ENCODE measurements at places on chromosomes 1 and 21.

GRCh38 chr1:154589780-154590179 is 18.2 kb downstream of the ADAR start:
- DNase-seq, result no peak

- DNase-seq, result no peak
These were observed 77.7 kb downstream of the PRRX1 start for GRCh38 chr1:170741678-170742077.

DNA sequence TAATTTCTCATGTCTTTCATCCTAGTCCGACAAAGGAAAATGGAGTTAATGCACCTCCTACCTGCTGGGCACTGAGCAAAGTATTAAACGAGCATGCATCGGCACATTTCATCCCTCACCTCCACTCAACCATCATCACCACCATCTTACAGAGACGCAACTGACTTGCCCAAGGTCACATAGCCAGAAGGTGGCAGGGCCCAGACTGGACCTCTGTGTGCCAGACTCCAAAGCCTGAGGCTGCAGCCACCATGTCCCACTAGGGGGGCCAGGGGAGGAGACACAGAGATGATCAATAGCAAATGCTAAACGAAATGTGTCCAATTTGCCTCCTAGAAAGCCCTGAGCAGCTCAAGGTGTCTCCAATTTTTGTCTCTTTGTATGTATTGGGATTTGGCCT is 163.7 kb upstream of the EDN2 start:
- no peak for DNase-seq

DNA sequence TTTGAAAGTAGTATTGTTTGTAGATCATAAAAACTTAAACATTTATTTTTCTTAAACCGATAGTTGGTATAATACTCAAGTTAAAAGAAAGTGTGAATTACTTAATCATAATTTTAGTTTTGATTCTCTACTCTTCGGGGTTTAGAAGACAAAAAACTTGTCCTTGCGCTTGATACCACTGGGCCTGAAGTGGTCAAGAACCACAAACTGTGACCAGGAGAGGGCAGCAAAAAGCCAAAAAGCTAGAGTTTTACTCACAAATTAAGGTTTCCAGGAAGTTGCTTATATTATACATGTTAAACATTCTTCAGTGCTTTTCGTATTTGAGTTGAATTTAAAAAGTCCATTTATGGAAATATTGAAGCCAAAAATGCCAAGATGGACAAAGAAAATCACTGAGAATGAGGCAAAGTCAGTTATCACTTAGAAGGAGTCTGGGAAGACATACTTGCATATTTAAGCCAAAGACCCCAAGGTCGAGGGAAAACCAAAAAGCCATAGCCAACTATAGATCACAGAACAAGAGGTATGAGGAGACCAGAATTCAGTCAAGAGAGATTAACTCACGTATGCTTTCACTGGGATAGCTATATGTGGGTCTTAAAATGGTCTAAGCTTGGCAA is 34.2 kb downstream of the EFCAB7 start:
- DNase-seq, result no peak

DNA sequence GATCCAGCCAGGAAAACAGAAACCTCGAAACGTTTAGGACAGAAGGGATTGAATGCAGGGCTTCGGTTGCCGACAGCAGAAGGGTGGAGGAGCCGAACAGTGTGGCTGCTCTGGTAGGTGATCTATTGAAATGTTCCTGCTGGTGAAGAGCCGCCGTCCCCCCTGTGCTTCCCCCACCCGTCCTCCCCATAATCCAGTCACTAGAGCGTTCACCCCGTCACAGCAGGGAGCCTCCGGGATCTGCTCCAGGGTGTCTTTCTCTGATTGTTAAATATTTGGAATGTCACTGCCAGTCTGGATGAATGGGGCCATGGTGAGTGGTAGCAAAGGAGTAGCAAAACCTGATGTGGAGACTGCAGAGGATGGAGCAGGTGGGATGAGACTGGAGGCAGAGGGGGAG is 255.1 kb upstream of the CSF3R start:
- no peak for DNase-seq

DNA sequence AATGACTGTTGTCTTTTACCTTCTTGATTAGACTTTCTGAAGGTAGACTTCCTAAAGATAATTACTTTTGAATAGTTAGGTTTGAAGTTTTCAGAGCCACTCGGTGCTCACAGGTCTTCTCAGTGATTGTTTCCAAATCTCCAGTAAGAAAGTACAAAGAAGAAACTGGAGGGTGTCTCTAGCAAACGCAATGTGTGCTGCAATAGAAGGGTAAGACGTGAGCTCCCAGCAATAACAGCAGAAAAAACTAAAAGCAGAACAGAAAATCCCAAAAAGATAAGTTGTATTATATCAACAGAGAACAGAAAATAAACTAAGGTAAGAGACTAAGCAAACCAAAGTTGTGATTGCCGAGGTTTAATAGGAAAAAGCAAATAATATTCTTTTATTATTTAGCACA is 1.8 kb downstream of the CTTNBP2NL start:
- DNase-seq, result no peak

GRCh38 chr1:43395523-43395922 is 5.8 kb downstream of the SZT2 start:
- no peak for DNase-seq

GRCh38 chr1:171292799-171293198 is 21.2 kb upstream of the FMO4 start:
- peak; percentile 89 for DNase-seq

- DNase-seq, result no peak
These were observed 12.1 kb downstream of the INKA2 start for GRCh38 chr1:111727056-111727455.

DNA sequence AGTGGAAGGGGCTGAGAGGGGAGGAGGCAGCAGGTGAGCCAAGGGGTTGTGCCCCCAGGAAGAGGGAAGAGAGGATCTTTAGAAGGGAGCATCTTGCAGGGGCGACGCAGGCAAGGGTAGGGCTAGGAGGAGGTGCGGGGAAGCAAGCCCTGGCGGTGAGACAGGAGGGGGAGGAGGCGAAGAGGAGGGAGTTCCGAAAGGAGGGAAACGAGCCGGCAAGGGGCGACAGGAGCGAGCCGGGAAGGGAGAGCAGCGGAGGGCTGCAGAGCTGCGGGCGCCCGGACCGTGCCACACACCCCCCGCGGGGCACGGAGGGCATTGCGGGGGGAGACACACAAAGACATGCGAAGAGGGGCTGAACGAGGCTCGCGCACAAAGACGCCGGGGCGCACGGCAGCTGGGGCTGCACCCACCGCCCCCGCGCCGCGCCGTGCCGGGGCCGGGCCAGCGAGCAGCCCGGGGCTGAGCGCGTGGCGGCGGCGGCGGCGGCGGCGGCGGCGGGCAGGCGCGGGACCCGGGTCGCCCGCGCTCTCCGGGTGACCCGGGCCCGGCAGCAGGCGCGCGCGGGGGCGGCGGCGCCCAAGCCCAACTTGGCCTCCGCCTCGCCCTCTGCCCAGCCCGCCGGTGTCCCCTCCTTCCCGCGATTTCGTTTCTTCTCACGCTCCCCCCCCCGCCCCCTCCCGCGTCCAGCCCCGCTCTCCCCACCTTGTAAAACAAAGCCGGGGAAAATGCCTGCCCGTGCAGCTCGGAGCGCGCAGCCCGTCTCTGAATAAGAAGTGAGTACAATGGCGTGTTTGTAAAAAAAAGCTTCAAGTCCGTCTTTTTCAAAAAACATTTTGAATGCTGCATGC is at the start of gene KCNK2:
Gene KCNK2, plus strand, starts transcription at position 206 of the 851 bp plus-strand sequence. CDS start 649 bp downstream, outside the sequence.
- DNase-seq, result no peak

GRCh38 chr1:30919025-30919881 is 10.7 kb upstream of the SDC3 start:
- no peak for DNase-seq

DNA sequence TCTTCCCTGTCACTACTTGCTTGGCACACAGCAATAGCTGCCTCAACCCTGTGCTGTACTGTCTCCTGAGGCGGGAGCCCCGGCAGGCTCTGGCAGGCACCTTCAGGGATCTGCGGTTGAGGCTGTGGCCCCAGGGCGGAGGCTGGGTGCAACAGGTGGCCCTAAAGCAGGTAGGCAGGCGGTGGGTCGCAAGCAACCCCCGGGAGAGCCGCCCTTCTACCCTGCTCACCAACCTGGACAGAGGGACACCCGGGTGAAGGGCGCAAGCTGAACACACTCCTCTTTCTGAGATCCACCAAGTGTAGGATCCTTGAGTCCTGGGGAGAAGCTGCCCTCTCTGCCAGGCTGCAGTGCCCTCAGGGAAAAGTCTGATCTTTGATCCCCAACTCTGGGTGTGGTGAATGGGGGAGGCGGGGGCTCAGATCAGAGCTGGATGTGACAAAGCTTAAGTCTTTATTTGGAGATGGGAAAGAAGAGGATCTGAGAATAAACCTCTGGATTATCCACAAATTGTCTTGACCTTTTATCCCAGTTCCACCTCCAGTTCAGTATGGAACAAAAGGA is 1.2 kb downstream of the RXFP4 start:
- no peak for DNase-seq

DNA sequence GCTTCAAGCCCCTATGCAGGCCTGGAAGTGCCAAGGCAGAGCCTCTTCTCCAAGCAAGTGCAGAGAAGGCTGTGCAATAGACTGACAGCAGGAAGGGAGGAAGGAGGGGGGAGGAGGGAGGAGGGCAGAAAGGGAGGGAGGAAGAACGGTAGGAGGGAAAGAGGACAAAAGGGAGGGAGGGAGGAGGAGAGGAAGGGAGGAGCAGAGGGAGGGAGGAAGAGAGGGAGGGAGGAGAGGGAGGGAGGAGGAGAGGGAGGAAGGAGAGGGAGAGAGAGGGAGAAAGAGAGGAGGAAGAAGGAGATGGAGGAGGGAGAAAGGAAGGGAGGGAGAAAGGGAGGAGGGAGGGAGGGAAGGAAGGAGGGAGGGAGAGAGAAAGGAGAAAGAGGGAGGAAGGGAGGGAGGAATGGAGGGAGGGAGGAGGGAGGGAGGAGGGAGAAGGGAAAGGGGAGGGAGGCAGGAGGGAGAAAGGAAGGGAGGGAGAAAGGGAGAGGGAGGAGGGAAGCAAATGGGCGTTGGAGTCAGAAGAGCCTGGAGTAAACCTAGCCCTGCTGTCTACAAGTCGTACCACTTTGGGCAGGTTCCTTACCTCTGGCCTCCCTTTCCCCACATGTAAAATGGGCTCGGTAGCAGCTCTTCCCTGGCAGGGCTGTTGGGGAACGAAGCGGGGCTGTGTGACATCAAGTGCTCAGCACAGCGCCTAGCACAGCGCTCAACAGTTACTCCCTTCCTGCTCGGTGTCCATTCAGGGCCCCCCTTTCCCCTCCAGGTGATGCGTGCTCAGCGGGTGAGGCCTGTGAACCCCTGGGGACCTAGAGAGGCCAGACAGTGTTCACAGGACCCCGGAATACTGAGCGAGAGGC is 244.6 kb downstream of the NPHP4 start:
- no peak for DNase-seq

DNA sequence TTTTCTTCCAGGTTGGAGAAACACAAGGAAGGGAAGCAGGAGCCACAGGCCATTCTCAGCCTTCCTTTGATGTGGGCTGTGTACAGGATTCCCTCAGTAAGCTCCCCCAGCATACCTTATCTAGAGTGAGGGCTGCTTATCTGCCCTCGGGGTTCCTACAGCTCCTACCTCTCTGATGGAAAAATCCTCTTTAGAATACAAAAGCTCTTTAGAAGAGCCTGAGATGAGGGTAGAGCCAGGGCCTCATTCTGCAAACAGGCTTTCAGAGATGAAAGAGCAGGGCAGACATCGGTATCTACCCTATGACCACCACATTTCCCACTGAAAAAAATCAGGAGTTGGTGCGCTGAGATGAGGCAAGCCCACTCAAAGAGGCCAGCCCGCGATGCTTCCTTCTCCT is 85.1 kb downstream of the PLPP3 start:
- DNase-seq, result no peak

- DNase-seq, result no peak
These were observed 42.2 kb upstream of the TNFSF4 start for GRCh38 chr1:173249349-173249748.

DNA sequence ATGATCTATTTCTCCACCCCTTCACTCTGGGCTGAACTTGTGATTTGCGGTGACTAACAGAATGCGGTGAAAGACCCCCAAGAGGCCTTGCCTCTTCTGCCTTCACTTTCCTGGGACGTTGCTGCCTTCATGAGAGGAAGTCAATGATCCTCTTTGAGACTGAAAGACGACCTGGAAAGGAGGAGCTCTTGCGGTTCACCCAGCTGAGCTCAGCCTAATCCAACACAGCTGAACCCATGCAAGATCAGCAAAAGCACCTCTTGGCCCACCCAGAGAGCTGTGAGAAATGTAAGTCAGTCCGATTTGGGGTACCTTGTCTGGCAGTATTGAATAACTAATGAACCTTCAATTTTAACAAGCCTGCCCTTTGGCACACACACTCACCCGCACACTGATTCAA is 767.4 kb upstream of the TPTE start:
- DNase-seq, result no peak

GRCh38 chr1:100538913-100539835 is 1.2 kb downstream of the GPR88 start:
- no peak for DNase-seq

GRCh38 chr1:214416417-214416816 is 135.0 kb downstream of the PTPN14 start:
- no peak for DNase-seq

DNA sequence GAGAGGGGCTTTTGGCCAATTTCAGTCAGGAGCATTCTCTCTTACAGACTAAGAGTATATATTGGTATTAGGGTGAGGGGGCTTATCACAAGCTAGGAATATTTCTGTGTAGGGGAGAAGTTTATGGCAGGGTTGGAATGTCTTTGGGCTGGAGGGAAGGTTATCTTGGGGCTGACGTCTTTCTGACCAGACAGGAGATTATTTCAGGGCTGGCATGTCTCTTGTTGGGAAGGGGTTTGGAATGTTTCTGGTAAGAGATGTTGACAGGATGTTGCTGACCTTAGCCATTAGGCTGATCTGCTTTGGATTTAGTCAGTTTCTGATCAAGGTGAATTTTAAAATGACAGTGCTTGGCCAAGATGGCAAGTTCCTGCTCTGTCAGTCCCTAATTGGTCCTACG is 17.8 kb upstream of the HSD3B1 start:
- DNase-seq, result no peak

GRCh38 chr1:119975006-119975405 is 78.7 kb upstream of the ADAM30 start:
- no peak for DNase-seq

- DNase-seq, result peak; percentile 86
These were observed 157.0 kb downstream of the RERE start for GRCh38 chr1:8660411-8660828.

GRCh38 chr1:86741947-86742572 is 37.7 kb downstream of the SH3GLB1 start:
- DNase-seq, result no peak

DNA sequence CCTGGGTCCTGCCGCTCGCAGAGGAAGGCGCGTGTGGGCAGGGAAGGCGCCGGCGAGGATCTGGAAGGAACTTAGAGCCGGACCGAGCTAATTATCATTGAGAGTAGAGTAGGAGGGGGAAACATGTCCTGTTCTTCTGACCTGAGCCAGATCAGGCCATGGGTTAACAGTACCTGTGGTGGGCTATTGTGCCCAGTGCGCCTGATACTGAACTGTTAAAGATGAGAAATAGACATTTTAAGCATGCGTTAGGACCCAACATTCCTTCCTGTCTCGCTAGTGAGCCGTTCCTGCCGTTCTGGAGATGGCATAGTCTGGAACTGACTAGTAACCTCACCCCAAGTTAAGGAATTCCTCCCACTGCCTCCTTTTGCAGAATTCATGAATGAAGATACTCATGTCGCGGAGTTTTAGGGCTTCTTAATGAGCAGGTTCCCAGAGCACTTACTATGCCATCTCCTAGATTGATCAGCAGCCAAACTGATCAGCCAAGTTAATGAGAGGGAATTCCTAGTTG is 870 bp downstream of the STRIP1 start:
- DNase-seq, result no peak
